ENCODE measurements at places on chromosomes 2 and 18.

- peak; percentile 92 for DNase-seq
These were observed 79.7 kb upstream of the IGFBP5 start for GRCh38 chr2:216775043-216775453.

DNA sequence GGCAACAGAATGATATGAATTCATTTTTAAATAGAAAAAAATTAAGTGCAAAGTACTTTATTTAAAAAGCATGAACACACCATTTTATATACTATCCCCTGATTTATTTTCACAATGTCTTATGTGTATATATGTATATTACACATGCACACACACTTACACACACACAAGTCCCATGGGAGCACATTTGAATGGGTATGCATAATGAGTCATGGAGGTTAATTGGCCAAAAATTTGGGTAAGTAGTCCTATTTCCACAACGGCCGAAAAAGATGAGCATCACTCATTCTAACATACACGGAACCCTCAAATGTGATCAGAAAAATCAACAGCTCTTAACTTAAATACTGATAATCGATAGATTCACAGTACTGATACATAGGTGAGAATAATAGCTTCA, 97.4 kb upstream of the NABP1 start:
- DNase-seq, result no peak

GRCh38 chr18:59142274-59142673, 2.6 kb downstream of the SEC11C start:
- DNase-seq, result no peak

GRCh38 chr2:11346023-11346482, 1.6 kb upstream of the ROCK2 start:
- DNase-seq, result no peak

DNA sequence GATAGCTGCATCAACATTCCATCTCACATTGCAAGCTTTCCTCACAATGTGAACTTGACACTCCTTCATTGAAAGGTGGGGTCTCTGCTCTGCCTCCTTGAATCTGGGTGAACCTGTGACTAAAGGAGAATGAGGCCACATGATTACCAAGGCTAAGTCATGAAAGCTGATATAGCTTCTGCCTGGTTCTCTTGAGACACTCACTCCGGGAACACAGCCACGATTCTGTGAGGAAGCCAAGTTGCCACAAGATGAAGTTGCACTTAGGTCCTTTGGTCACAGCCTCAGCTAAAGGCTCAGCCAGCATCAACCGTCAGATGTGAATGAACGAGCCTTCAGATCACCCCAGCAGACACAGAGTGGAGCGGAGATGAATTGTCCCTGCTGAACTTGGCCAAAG, 94.7 kb upstream of the FAM136A start:
- DNase-seq, result no peak

DNA sequence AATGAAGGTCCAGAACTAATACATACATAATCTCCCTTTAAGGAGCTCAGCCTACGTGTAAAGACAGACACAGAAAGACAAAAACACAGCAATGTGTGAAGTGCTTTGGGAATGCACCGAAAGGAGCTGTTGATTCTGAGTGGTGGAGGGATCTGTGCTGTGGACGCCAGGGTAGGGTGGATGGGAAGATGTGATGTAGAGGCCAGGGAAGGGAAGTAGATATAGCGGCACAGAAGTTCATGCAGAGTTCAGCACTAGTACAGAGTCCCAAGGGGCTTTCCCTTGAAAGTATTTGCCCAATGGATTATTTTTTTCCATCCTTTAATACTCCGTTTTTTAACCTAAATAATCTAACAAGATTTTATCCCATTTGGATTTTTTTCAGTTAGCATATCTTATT, 32.1 kb upstream of the DOCK10 start:
- DNase-seq, result no peak

DNA sequence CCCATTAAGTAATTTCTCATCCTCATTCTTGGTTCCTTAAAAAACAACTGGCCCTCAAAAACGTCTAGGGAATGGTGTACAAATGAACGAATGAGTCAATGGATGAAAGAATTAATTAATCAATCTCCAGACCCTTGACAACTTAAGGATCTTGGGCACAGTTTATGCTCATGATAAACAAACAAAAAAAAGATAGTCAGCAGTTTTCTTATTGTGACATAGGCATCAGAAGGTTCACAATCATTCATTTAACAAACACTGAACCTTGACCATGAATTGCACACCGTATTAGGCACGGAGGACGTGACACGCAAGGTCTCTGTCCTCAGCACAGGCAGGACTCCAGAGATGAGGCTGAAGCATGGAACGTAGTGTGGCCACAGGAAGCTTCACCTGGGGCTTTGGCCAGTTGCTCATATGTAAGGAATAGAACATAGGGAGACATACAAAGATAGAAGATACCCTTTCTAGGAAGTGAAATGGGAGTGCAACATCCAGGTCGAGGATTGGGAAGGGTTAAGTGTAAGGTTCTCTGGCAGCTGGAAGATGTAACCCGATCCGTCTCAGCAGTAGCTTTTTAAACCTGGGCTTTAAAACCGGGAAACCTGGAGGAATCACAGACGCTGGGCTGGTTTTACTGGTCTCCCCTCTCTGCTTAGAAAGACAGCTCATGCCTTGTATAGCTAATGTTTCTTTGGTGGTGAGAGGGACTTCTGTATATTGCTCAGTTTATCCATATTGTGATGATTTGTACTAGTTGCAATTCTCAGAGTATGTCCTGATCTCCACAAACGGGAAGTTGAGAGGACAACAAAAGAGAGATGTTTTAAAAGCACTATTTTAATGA, 8.9 kb upstream of the LTBP1 start:
- peak; percentile 28 for DNase-seq

- no peak for DNase-seq
These were observed 16.4 kb upstream of the ARMC9 start for GRCh38 chr2:231181860-231182512.

DNA sequence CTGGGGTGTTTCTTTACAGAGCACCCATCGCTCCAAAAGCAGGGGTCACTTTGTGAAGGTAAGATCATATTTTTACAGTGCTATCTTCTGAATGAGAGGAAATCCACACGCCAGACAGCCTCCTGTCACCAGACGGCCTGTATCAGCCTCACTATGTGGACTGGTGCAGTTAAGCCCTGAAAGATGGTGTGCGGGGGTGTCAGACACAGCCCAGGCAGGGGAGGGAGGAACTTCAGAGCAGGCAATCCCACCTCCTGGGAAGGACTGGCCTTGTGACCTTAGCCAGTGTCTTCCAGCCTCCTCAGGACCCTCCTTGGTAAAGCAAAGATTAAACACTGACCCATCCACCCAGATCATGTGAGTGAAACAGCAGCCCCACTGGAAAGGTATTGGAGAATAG, 249.4 kb upstream of the CTAGE1 start:
- DNase-seq, result no peak

DNA sequence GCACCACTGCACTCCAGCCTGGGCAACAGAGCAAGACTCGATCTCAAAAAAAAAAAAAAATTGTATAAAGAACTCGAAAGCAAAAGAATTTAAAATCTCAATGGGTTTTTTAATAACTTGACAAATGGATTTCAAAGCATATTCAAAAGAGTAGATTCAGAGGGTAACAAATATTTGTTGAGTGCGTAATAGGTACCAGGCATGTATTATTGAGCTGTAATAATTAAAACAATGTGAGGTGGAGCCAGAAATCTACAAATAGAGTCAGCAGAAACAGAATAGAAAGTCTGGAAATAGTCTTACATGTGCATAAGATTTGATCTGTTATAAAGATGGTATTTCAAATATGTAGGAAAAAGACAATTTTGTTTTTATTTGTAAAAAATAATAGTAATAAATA, 19.1 kb upstream of the RAB11FIP5 start:
- DNase-seq, result no peak

- no peak for DNase-seq
These were observed 30.9 kb upstream of the IL1R2 start for GRCh38 chr2:101960819-101961337.

DNA sequence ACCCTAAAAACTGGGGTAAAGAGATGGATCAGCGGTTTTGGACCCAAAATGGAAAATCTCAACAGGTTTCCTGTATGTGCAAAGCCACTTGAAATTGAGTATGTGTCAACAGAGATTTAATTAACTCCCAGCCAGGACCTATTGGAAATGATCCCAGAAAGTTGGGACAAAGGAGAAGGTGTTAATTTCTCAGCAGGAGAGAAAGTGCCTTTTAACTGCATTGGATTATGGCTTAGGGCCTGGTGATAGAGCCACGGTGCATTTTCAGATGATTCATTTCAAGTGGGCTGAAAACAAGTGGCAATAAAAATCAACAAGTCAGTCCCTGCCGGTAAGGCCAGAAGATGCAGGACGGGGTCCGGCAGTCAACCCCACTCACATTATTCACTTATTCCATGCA, 80.2 kb upstream of the BCL11A start:
- no peak for DNase-seq

- no peak for DNase-seq
These were observed 163.9 kb downstream of the GFPT1 start for GRCh38 chr2:69222953-69223658.

DNA sequence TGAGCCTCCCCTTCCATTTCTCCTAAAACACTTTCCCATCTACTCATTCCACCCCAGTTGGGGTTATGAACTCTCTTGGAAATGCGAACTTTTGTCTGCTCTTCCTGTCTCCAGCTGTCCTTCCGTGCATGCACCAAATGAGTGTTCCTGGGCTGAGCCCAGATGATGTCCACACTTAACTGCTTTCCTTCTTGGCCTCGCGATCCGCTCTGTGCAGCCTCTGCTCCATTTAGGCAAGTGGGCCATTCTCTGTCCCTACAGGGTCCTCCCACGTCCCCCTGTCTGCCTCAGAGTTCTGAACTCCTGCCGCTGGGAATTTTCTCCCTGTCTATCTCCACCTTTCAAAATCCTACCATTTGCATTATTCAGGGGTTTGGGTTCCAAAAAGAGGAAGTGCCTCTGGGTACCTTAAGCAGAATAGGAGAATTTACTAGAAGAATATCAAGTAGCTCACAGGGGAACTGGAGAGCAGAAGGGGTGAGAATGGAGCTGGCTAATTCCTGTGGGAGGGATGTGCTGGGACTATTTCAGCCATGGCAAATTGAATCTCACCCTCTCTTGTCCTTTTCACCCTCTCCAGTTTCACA, 4.7 kb upstream of the NCK2 start:
- DNase-seq, result no peak

DNA sequence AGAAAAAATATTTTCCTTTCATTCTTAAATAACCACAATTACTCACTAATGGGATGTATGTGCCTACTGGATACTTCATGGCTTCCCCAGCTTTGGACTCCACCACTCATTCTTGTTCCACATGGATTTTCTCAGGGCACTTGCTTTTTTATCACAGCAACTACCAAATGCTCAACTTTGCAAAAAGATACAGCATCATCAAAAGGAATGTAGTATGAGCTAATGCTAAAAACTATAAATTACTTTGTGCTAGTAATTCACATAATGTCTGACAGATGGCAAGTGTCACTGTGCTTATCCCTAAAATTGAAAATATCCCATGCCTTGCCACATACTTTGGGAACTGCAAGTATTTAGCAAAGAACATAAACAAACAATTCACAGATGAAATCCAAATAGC, 130.4 kb upstream of the ZFP36L2 start:
- DNase-seq, result no peak

DNA sequence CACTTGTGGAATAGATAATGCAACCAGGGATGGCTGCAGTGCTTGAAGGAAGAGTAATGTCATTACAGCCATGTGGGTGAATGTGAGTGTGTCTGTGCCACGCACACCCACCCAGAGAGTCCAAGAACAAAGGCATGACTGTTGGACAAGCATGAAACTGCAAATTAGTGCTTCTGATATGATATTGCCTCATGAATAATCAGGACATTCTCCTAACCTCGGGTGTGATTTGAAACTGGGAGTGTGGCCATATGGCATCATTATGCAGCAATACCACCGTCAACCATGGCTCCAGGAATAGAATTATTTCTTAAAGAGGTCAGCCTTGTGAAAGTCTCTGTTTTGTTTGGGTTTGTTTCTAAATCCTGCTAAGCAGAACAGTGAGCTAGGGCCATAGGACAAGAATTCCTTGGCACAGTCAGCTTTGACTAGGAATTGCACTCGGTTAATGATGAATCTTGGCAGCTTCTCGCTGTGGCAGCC, 678.0 kb upstream of the RAB6C start:
- DNase-seq, result no peak

- no peak for DNase-seq
These were observed 172.0 kb downstream of the LOXHD1 start for GRCh38 chr18:46484971-46485370.

DNA sequence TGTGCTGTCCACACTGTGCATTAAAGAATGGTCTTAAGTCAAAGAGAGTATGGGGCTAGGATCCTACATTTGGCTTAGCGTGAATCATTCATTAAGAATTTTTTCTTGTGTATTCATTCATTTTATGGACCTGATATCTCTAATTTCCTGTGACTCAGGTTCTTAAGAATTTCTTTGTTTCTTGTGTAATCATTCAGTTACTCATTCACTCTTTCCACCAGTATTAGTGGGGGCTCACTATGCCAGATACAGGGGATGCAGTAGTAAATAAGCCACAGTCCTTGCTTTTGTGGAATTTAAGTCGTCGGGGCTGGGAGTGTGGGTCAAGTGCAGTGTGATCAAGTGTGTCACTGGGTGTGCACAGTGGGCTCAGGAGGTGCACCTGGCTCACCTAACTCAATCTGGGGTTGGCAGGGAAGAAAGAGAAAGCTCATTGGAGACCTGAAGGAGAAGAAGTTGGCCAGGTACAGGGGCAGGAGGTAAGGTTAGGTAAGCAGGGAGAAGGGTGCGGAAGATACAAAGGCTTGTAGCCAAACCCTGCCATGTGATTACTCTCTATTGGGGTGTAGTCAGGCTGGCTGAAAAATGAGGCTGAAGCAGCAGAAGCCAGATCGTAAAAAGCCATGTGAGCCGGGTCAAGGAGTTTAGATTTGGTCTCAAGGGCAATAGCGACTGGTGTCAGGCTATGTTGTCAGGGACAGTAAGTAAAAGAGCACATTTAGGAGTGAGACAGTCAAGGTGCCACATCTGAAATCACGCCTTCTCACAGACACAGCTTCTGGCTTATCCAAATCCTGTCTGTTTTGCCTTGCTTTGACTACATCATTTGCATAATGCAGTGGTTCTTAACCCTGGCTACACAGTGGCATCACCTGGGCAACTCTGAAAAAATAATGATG, 67.2 kb downstream of the KCTD1 start:
- peak; percentile 32 for DNase-seq

- DNase-seq, result no peak
These were observed 43.7 kb downstream of the TWIST2 start for GRCh38 chr2:238891457-238892203.

DNA sequence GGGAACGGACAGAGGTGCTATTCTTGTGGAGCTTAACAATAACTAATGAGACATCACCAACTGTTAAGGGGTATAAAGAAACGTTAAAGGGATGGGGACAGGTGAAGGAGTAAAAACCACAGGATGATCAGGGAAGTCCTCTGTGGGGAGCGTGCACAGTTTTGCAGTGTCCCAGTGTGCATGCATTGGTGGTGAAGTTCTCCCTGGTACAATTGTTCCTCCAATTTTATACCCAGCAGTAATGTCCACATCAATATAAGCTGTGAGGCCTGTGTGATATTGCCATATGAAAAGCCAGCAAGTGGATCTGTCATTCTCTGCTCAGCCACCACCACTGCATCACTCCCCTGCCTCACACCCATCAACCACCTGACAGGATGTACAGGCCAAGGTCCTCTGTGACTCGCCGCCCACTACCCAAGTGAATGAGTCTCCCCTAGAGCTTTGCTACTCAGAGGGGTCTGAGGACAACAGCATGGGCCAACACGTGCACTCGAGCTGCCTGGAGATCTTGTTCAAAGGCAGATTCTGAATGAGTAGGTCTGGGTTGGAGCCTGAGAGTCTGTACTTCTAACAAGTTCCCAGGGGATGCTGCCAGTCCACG, 4.6 kb downstream of the MLPH start:
- DNase-seq, result no peak

Measured in urothelium cell line (cell line).